HepG2 (cell line): ENCODE measurements at places on chromosomes 12 and 14. TPM values are rescaled to one million over a fixed set of nuclear protein-coding genes. Genes with fewer than 3 reads are reported as not detected.
A peak's percentile ranks its signal among the peaks of the same experiment; 100 is the strongest.

DNA sequence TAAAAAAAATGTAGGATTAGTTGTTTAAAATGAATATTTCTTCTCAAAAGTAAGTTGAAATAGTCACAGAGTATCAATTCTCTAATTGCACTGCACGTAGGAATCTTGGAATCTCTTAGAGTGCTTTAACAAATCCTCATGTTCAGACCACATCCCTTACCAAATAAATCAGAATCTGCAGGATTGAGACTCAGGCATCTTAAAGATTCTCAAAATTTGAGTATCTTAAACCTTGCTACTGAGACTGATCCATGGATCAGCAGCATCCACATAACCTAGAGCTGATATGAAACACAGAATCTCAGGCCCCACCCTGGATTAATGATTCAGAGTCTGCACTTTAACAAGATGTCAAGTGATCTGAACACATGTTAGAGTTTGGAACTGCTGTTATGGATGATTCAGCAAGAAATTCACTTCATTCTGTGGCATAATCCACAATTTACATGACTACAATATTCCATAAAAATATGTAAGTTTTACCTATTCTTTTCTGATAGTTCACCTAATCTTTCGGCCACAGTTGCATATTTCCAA is 58.7 kb downstream of the ADAMTS20 start:
- no peaks in the 10 kb centered on the region for H3K36me3 ChIP-seq
- H3K27me3 ChIP-seq = no peaks in the 10 kb centered on the region
- H3K4me3 ChIP-seq = no peak overlapping the region
- no peaks in the 10 kb centered on the region for H3K4me1 ChIP-seq
- H3K27ac ChIP-seq = no peak overlapping the region

DNA sequence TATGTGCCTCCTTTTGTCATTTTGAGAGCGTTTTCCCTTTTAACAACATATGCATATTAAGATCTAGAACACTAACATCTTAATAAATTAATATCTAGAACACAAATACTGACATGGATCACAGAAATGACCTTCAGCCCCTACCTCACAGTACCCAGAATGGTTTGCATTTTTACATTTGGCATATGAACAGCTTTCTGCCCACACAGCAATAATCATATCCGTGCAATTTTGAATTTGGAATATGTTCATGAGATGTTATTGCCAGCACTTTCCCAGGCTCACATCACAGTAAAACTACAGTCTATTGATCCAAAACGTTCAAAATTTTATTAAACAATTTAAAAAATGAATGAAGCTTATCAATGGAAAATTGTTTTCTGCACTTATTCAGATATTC is 114.6 kb downstream of the SLC25A21 start:
- H3K27me3 ChIP-seq = no peaks in the 10 kb centered on the region
- no peaks in the 10 kb centered on the region for H3K36me3 ChIP-seq
- no peak for DNase-seq
- no peak overlapping the region for H3K27ac ChIP-seq

- no peaks in the 10 kb centered on the region for H3K27me3 ChIP-seq
- no peak overlapping the region for H3K27ac ChIP-seq
- no peak for DNase-seq
- no peaks in the 10 kb centered on the region for H3K4me1 ChIP-seq
Measured at GRCh38 chr14:98580131-98580678, 691.8 kb downstream of the BCL11B start.

DNA sequence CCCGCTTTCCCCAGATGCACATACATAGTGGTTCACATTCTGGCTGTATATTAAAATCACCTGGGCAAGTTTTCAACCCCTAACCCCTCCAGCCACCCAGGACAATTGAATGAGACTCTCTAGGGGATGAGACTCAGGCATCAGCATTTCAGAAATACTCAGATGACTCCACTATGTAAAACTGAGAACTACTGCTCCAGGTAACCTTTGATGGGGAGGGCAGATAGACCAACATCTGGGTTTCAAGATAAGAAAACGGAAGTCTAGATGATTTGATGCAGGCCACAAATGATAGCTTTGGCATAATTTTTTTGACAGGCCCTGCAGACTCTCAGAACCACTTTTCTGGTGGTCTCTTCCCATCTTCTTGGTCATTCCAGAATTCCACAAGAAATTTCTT is 341.1 kb downstream of the EMP1 start:
- H3K36me3 ChIP-seq = no peaks in the 10 kb centered on the region
- no peaks in the 10 kb centered on the region for H3K27me3 ChIP-seq
- no peak overlapping the region for H3K27ac ChIP-seq
- H3K4me1 ChIP-seq = no peaks in the 10 kb centered on the region
- no peak overlapping the region for H3K4me3 ChIP-seq
- no peak for DNase-seq

- H3K4me3 ChIP-seq = no peak overlapping the region
- H3K27me3 ChIP-seq = no peaks in the 10 kb centered on the region
- no peak overlapping the region for H3K27ac ChIP-seq
- H3K4me1 ChIP-seq = peaks cover 3% of the 10 kb centered on the region
Measured at GRCh38 chr14:71416392-71416791, 509.1 kb downstream of the PCNX1 start.

- H3K36me3 ChIP-seq = peaks cover 32% of the 10 kb centered on the region; the same call in 2 of the 3 replicates
- no peak overlapping the region for H3K4me3 ChIP-seq
- DNase-seq = no peak
- H3K4me1 ChIP-seq = peaks cover 9% of the 10 kb centered on the region; the same call in 1 of the 2 replicates
- no peak overlapping the region for H3K27ac ChIP-seq
- no peaks in the 10 kb centered on the region for H3K27me3 ChIP-seq
Measured at GRCh38 chr12:120207227-120207626, 6.3 kb upstream of the RPLP0 start.

GRCh38 chr12:121733849-121734248 is 21.3 kb downstream of the TMEM120B start:
- H3K4me3 ChIP-seq = no peak overlapping the region
- H3K27me3 ChIP-seq = no peaks in the 10 kb centered on the region

GRCh38 chr14:56149995-56150394 is 31.8 kb downstream of the PELI2 start:
- H3K36me3 ChIP-seq = no peaks in the 10 kb centered on the region
- H3K4me3 ChIP-seq = no peak overlapping the region
- H3K27me3 ChIP-seq = no peaks in the 10 kb centered on the region
- no peak overlapping the region for H3K27ac ChIP-seq
- H3K4me1 ChIP-seq = no peaks in the 10 kb centered on the region

GRCh38 chr12:1857821-1858220 is 37.5 kb downstream of the LRTM2 start:
- H3K36me3 ChIP-seq = no peaks in the 10 kb centered on the region
- H3K4me1 ChIP-seq = 0 out of 2 replicates have a peak, but pooled peaks cover 9% of the 10 kb centered on the region
- H3K27ac ChIP-seq = no peak overlapping the region
- no peak for DNase-seq

DNA sequence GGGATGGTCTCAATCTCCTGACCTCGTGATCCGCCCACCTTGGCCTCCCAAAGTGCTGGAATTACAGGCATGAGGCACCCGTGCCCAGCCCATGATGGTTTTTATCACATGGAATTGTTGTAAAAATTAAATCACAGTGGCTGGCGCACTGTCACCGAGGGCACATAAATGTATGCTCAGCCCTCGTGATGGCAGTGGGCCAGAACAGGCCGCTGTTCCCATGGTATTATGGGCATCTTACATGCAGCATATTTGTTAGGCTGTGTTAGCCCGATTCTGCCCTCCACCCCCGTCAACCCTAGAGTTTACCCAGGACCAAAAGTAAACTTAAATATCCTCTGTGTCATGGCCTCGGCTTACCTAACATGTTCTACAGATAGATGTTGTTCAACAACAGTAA is 48.6 kb downstream of the GPR68 start:
- DNase-seq = no peak
- no peak overlapping the region for H3K27ac ChIP-seq
- no peak overlapping the region for H3K4me3 ChIP-seq
- peaks cover 48% of the 10 kb centered on the region for H3K36me3 ChIP-seq
- H3K4me1 ChIP-seq = no peaks in the 10 kb centered on the region

- no peaks in the 10 kb centered on the region for H3K27me3 ChIP-seq
- H3K27ac ChIP-seq = no peak overlapping the region
- H3K4me1 ChIP-seq = no peaks in the 10 kb centered on the region
- H3K36me3 ChIP-seq = no peaks in the 10 kb centered on the region
- DNase-seq = peak; percentile 30
Measured at GRCh38 chr14:71155743-71156142, 248.5 kb downstream of the PCNX1 start.

GRCh38 chr14:34420547-34421150 is 41.4 kb downstream of the SPTSSA start:
- no peaks in the 10 kb centered on the region; the same call in 1 of the 2 replicates for H3K27me3 ChIP-seq
- H3K4me1 ChIP-seq = peaks cover 6% of the 10 kb centered on the region; the same call in 1 of the 2 replicates
- no peaks in the 10 kb centered on the region for H3K36me3 ChIP-seq
- H3K4me3 ChIP-seq = no peak overlapping the region
- H3K27ac ChIP-seq = no peak overlapping the region

DNA sequence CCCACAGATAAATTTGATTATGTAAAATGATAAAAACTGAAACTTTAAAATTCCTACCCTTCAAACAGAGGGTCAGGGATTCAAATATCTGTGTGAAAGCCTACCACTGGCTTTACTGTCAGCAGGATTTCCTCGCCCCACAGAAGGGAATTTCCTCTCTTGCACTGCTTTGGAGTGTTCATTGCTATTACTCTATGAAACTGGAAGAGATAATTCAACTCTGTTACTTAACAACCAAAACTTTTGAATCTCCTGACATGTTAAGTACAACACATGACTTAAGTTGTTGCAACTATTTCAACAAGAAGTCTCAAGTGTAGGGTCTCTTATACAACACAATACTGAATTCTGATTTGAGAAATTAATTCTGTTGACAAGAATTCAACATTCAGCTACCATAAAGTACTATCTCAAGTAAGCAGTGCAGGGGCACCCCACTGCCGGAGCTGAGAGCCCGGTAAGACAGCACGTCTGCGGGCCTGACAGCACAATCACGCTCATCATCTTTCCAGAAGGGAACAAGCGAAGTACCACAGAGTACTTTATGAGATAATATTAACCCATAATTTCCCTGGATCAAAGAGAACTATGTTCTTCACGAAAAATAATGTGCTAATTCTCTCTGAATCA is 22.9 kb downstream of the DICER1 start:
- H3K4me1 ChIP-seq = peaks cover 4% of the 10 kb centered on the region; the same call in 1 of the 2 replicates
- no peaks in the 10 kb centered on the region for H3K27me3 ChIP-seq
- no peaks in the 10 kb centered on the region; the same call in 1 of the 2 replicates for H3K36me3 ChIP-seq

- H3K4me3 ChIP-seq = no peak overlapping the region
- H3K4me1 ChIP-seq = peaks cover 29% of the 10 kb centered on the region
- H3K27me3 ChIP-seq = no peaks in the 10 kb centered on the region; the same call in 2 of the 3 replicates
- DNase-seq = no peak
- H3K36me3 ChIP-seq = no peaks in the 10 kb centered on the region
Measured at GRCh38 chr12:14767617-14768016, 35.7 kb downstream of the WBP11 start.

DNA sequence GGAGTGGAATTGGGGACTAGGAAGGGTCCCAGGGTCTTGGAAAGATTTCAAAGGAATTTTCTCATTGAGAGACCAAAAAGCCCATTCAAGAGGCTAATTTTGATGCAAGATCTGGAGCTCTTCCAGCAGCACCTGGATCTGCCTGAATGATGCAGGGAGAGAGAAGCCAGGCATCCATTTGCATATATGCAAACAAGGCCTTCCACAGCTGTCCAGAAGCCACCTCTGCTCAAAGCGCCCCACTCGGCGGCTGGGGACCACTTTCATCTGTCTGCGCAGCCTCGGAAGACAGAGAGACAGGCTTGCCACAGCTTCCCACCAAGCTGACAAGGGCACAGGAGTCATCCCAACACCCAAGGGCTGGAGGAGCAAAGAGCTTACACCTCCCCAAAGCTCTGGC is 295.6 kb downstream of the DPF3 start:
- H3K27ac ChIP-seq = no peak overlapping the region
- no peak for DNase-seq
- H3K4me3 ChIP-seq = no peak overlapping the region
- no peaks in the 10 kb centered on the region for H3K4me1 ChIP-seq
- H3K27me3 ChIP-seq = peaks cover 2% of the 10 kb centered on the region; the same call in 1 of the 2 replicates

DNA sequence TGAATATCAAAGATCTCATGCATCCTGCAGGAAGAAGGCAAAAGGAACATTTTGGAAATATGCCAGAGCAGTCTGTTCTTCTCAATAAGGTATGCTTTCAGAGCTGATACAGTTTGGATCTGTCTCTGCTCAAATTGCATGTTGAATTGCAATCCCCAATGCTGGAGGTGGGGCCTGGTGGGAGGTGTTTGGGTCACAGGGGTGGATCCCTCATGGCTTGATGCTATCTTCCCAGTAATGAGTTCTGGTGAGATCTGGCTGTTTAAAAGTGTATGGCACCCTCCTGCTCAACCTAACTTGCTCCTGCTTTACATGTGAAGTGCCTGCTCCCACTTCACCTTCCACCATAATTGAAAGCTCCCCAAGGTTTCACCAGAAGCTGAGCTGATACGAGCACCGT is 76.6 kb downstream of the RIN3 start:
- no peak overlapping the region for H3K4me3 ChIP-seq
- no peaks in the 10 kb centered on the region for H3K27me3 ChIP-seq
- no peak for DNase-seq
- H3K27ac ChIP-seq = no peak overlapping the region
- H3K4me1 ChIP-seq = no peaks in the 10 kb centered on the region
- 0 out of 3 replicates have a peak, but pooled peaks cover 6% of the 10 kb centered on the region for H3K36me3 ChIP-seq

DNA sequence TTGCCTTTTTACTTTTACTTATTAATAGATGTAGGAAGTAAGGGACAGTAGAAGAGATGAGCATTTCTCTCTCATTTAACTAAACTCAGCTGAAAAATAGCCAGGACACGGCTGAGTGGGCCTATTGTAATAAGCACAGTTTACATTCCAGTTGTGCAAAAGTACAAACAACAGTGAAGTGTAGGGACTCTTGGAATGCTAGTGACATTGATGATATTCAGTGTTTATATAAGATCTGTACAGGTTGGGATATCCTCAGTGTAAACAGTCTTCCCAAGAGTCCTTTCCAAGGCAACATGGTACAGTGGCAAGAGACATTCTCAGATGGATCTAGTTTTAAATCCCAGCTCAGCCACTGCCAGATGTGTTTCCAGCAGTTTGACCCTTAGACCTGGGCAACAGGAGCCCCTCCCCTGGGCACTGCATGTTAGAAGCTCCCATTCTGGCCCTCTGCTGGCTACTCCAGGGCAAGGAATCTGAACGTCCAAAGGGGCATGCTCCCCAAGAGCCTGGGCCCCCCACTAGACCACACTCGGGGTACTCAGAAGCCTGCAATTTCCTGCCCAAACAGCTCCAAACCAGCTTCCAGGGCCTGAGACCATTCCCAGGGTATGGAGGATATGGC is 55.3 kb downstream of the STAB2 start:
- H3K27ac ChIP-seq = no peak overlapping the region
- peak; percentile 16 for DNase-seq
- no peaks in the 10 kb centered on the region for H3K27me3 ChIP-seq
- H3K4me3 ChIP-seq = no peak overlapping the region

The GOLT1B gene
- total RNA-seq = 38.4 and 55.5 TPM in 2 replicates

The C1QL4 gene
- not detected in 2 replicates for total RNA-seq

The TSPAN8 gene
- total RNA-seq = 3.2 and 3.9 TPM in 2 replicates

The IFNG-AS1 gene
- not detected in 2 replicates for total RNA-seq

The TSPAN11 gene
- 0.07 and 0.13 TPM in 2 replicates for total RNA-seq

The FICD gene
- 1.1 and 3.0 TPM in 2 replicates for total RNA-seq

The SLC25A21 gene
- total RNA-seq = 2.9 and 3.3 TPM in 2 replicates

The LRRC10 gene
- total RNA-seq = not detected in 2 replicates

The SLC10A1 gene
- not detected in 2 replicates for total RNA-seq

The SERPINA12 gene
- not detected in 2 replicates for total RNA-seq

The EML5 gene
- 0.11 and 0.13 TPM in 2 replicates for total RNA-seq

The TMEM179 gene
- total RNA-seq = not detected in 2 replicates

The SLC38A4 gene
- 2.8 and 3.5 TPM in 2 replicates for total RNA-seq
